NCI-H526 treated with DMSO at 0.1 percent for 48 hours (cell line): ENCODE measurements at places on chromosomes 13 and 19.

- no peak for DNase-seq
Observed at GRCh38 chr19:18701250-18701608, 17.7 kb downstream of the CRTC1 start.

DNA sequence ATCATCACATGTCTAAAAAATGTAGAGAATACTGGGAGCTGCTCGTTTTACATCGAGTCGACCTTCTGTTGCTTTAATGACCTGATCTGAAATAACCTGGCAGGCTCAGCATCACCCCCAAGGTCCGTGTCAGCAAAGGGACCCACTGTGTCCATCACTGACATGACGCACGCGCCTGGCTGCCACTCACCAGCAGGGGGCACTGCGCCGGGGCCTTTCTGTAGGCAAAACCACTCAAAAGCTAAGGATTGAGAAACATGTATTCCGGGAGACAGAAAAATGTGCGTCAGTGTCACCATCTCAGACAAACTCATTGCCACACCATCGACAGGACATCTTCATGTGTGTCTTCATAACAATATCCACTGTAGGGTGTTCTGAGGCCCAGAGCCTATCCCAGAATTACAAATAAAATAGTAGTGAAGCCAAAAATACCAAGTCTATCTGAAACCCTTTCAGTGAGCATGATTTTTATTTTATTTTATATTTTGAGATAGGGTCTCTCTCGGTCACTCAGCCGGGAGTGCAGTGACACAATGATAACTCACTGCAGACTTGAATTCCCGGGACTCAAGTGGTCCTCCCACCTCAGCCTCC lies 130.3 kb upstream of the LSM14A start:
- DNase-seq: no peak

GRCh38 chr19:2543463-2544442 lies 67.8 kb downstream of the GADD45B start:
- peak; percentile 21 for DNase-seq

DNA sequence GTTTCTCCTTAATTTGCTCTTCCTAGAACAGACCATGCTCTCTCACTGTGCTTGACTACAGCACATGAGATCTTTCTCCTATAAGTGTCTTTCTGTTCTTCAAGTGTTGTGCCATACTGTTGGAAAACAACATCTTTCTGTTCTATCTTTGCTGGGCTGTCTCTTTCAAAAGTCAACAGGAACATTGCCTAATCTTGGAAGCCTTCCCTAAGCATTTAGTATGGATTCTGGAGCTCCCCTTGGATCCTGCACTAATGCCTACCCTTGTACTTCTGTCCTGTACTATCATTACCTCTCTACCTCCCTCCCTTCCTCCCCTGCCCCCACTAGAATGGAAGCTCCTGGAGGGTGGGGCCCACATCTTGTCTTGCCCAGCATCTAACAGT lies 26.8 kb downstream of the STARD13 start:
- DNase-seq: no peak

- DNase-seq: no peak
Observed at GRCh38 chr19:16561382-16561781, 10.8 kb downstream of the SLC35E1 start.

- no peak for DNase-seq
Observed at GRCh38 chr13:65653613-65654012, 1576.5 kb downstream of the PCDH9 start.

- DNase-seq: no peak
Observed at GRCh38 chr19:2109046-2109864, 12.5 kb downstream of the IZUMO4 start.

GRCh38 chr13:79604752-79605151 lies 123.8 kb downstream of the NDFIP2 start:
- no peak for DNase-seq

GRCh38 chr13:96968027-96968426 lies 26.2 kb downstream of the OXGR1 start:
- no peak for DNase-seq

DNA sequence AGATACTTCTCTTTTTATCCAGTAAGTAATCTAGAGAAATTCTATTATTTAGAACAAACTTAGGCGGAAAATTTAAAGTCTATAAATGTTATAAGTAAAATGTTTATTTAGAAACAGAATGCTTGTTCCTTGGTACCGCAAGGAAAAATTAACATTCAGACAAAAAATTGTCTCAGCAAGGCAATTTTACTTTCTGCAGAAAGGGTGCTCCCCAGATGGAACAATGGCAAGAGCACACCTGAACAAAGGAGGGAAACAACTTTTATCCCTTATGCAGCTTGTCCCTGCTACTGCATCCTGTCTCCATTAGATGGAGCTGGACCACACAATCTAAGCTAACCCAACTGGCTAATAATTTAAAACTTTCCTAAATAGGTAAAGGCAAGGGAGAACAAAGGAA lies 6.5 kb upstream of the ZNF708 start:
- DNase-seq: no peak
